ENCODE measurements at places on chromosomes 2 and 18. TPM values are rescaled to one million over a fixed set of nuclear protein-coding genes. Genes with fewer than 3 reads are reported as not detected.

Gene TMSB10
- 14,494 TPM for polyA plus RNA-seq

Gene GULP1
- 4.9 TPM for polyA plus RNA-seq

Gene AOX1
- not detected for polyA plus RNA-seq

Gene DSG2
- polyA plus RNA-seq = 0.94 TPM

Gene AMER3
- 19.2 TPM for polyA plus RNA-seq

Gene ST6GAL2
- 21.8 TPM for polyA plus RNA-seq

Gene PIEZO2
- 0.12 TPM for polyA plus RNA-seq

Gene DLX2
- polyA plus RNA-seq = 9.3 TPM
